ENCODE measurements at places on chromosomes 7 and 10. TPM values are rescaled to one million over a fixed set of nuclear protein-coding genes. Genes with fewer than 3 reads are reported as not detected.

DNA sequence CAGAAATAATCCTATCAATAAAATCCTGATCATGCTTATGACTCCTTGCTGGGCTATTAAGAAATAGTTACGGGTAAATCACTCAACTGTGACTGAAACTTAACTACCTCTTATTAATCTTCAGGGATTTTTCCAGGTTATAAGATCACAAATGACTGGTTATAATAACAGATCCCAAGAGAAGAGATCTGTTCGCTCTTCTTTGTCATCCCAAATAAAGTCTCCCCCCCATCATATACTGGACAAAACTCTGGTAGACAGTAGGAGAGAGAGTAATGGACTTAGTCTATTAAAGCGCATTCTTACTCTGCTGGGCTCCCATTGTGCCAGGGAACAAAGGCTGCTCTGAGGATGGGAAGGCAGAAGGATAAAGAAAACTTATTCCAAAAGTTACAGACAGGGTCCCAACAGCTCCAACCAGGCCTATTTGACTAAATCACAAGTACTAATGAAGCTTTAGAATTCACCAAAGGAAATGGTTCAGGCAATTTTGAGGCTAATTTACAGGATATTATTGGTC lies 233.7 kb downstream of the DGKI start:
- no peak overlapping the region for H3K27ac ChIP-seq
- no peak for DNase-seq
- H3K36me3 ChIP-seq: no peaks in the 10 kb centered on the region
- H3K4me3 ChIP-seq: no peak overlapping the region

- H3K36me3 ChIP-seq: no peaks in the 10 kb centered on the region
- H3K4me1 ChIP-seq: no peaks in the 10 kb centered on the region
- no peak overlapping the region for H3K4me3 ChIP-seq
- H3K27ac ChIP-seq: no peak overlapping the region
These were observed 93.8 kb downstream of the MARCHF5 start for GRCh38 chr10:92384741-92385140.

GRCh38 chr10:113056030-113056429 lies 106.0 kb downstream of the TCF7L2 start:
- H3K27me3 ChIP-seq: no peaks in the 10 kb centered on the region
- H3K4me1 ChIP-seq: peaks cover 28% of the 10 kb centered on the region
- no peak overlapping the region for H3K27ac ChIP-seq
- no peak overlapping the region for H3K4me3 ChIP-seq
- DNase-seq: no peak
- no peaks in the 10 kb centered on the region for H3K36me3 ChIP-seq

DNA sequence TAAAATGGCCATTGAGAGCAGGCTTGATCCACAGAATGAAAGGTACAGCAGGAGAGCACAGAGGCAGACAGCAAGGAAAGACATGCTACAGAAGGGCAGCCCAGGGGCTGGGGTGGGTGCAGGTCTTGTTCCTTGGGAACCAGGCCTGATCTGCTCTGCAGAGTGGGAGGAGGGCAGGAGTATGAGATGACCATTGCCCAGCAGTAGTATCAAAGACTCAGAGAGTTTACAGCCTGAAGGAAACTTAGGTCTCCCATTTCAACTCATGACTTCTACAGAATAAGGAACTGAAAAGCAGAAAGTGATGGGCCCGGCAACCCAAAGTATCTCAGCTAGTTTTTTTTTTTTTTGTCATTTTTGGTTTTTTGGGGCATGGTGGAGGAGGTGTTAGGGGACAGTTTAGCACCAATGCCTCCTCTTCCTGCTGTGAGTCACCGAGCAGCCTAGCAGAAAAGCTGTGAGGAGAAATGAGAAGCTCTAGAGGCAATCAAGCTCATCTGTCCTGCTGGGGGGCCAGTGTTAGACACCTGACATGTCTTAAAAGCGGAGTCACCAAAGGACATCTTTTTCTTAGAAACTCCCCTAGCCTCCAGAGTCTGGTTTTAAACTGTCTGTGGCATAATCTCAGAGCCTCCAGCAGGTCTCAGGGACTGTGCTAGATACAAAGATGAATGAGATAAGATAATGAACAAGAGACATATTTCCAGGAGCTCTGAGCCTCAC lies 34.3 kb upstream of the HERPUD2 start:
- H3K4me1 ChIP-seq: no peaks in the 10 kb centered on the region
- no peak overlapping the region for H3K4me3 ChIP-seq
- no peak for DNase-seq
- no peak overlapping the region for H3K27ac ChIP-seq

DNA sequence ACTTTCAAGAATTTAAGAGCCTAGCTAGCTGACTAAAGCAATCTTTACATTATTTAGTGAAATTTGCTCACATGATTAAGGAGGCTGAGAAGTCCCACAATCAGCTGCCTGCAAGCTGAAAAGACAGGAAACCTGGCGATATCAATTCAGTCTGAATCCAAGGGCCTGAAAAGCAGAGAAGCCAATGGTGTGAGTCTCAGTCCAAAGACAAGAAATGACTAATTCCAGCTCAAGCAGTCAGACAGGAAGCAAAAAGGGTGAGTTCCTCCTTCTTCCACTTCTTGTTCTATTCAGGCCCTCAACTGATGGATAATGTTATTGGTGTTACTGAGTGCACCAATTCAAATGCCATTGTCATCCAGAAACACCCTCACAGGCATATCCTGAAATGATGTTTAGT lies 1231.6 kb upstream of the CELF2 start:
- no peaks in the 10 kb centered on the region for H3K4me1 ChIP-seq
- H3K27ac ChIP-seq: no peak overlapping the region
- no peaks in the 10 kb centered on the region for H3K27me3 ChIP-seq

DNA sequence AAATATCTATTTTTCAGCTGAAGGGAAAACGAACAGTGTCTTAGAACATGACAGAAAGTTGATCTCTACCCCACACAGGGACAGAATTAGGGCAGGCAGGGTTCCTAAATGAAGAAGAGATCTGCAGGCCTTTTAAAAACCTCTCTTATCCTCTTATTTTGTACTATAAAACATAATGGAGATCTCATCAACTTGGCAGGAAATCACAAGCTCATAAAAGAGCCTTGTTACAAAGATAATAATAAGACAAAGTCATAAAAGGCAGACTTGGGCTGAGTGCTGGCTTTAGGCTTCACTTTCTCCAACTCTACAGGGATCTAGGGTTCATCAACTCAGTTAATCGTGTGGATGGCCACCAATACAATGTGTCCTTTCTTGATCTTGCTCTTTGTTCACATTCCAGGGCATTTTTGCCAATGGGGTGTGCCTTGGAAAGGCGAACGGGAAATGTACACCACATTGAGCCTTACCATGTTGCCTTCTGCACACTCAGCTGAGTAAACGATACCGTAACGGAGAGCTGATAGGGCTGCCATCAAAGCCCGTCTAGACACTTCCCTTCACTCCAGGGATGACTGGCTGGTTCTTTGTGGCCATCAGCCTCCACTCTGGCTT lies 7.1 kb upstream of the TEX36 start:
- H3K4me3 ChIP-seq: no peak overlapping the region
- H3K27me3 ChIP-seq: no peaks in the 10 kb centered on the region
- no peaks in the 10 kb centered on the region for H3K4me1 ChIP-seq
- no peak overlapping the region for H3K27ac ChIP-seq

The MAGI2 gene
- total RNA-seq: 15.6 TPM

The CYP26A1 gene
- total RNA-seq: not detected

The PROSER2 gene
- total RNA-seq: 3.8 TPM

Data from adrenal gland (tissue), 19 donors.